ENCODE measurements at places on chromosomes 6 and 20.

GRCh38 chr6:88165844-88166492 is at the start of gene CNR1:
Gene CNR1, minus strand, starts transcription at chr6:88166347. Its CDS starts 21,073 bp downstream, at chr6:88145274.
- DNase-seq: no peak

DNA sequence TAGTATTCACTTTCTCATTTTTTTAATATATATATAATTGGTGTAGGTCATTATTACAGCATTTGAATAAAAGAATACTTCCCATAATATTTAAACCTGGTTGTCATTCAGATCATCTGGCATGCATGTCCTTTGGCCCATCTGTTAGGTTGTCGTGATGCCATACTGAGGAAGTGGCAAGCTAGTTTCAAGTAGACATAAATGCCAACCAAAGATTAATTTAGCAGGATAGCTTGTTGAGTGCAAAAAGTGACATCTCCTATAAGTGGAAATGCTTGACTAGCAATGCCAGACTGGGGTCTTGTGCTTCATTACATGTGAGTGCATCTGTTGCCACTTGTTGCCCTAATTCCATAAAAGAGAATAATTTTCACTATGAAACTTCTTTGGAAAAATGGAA is 1044.7 kb downstream of the GRIK2 start:
- DNase-seq: no peak

DNA sequence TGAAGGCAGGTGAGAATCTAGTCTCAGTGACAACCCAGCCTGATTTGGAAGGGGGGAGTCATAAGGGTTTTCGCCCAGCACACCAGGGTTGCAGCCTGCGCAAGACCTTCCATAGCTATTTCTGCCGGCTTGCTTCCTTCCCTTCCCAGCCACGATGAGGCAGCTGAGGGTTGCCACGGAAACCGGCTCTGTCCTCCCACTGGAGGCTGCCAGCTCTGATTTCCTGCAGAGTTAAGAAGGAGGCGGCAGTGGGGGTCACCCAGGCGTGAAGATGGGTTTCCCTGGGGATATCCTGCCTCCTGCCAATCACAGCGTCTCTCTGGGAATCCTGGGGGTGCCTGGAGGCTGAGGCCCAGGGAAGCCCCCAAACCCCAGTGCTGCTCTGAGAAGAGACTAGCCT is 23.1 kb upstream of the KCNB1 start:
- no peak for DNase-seq

DNA sequence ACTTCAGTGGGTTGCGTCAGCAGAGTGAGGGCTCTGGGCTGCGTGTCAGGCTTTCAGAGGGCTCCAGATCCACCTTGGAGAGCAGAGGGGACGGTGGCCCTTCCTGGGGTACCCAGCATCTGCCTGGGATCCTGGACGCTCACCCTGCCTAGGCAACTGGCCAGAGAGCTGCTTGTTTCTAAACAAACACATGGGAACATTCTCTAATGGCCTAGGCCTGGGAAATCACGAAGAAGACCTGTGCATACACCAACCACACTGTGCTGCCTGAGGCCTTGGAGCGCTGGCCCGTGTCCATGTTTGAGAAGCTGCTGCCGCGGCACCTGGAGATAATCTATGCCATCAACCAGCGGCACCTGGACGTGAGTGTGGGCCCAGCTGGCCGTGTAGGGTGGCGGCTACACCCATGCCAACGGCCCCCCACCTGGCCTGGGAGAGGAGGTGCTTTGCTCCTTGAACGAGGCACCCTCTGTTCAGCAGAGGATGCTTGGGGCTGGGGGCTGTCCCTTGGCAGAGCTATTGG is 32.2 kb downstream of the PYGB start:
- DNase-seq: no peak

- no peak for DNase-seq
Observed at GRCh38 chr6:144171406-144171805, 21.1 kb downstream of the STX11 start.

DNA sequence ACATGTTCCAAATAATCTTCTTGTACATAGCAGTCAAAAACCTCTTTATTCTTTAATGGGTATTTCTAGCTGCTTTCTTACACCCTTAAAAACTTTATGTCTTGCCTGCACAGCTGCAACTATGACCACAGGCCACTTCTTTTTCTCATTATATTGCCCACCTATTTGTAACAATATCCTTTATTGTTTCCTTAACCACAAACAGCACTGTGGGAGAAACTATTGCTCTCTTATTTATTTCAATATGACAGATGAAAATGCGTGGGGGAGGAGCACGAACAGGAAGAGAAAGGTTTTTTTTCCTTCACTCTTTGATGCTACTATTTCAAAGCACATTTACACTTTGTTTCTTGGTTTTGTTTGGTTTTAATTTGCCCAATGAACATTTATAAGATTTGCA is 253.5 kb downstream of the GJA1 start:
- no peak for DNase-seq

GRCh38 chr20:24045621-24046318 is 57.2 kb upstream of the GGTLC1 start:
- DNase-seq: no peak

DNA sequence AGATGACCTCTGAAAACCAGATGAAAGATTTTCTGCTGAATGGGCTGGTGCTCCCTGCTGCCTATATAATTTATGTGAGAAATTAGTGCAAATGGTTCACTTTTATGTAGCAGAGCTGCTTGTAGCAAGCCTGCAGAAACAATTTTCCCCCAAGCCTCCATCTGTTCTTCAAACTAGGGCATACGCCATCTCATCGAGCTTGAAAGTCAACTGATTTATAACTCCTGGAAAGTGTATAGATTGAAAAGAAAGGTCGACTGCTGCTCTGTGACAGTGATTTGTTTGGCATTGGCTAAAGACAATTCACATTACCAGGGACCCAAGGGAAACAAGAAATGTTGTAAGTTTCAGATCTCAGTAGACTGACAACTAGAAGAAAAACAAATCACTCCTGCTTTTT is 93.3 kb downstream of the PACRG start:
- DNase-seq: no peak

GRCh38 chr20:21505161-21505809 is 8.6 kb downstream of the NKX2-2 start:
- peak; percentile 64 for DNase-seq

- no peak for DNase-seq
Observed at GRCh38 chr6:166277892-166278578, 30.2 kb downstream of the PRR18 start.

DNA sequence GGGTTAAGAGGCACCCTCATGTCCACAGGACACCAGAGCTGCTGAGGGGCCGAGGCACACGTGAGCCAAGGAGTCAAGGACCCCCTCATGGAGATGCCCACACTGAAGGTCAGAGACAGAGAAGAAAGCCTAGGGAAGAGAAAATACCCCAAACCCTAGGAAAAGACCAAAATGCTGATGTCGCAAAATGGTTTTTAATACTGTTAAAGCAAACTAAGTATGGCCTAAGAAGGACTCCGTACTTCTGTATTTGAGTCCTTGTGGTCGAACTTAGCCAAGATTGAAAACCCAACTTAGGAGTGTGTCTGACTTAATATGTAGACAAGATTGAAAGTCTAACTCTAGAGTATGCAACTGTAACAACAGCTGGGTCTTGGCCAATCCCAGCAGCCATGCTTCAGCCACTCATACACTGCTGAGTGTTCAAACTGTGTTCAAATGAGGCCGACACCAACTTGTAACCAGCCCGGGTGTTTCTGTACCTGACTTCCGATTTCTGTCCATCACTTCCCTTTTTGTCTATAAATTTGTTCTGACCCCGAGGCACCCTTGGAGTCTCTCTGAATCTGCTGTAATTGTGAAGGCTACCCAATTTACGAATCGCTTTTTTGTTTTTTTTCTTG is 92.6 kb upstream of the AGPAT4 start:
- no peak for DNase-seq

DNA sequence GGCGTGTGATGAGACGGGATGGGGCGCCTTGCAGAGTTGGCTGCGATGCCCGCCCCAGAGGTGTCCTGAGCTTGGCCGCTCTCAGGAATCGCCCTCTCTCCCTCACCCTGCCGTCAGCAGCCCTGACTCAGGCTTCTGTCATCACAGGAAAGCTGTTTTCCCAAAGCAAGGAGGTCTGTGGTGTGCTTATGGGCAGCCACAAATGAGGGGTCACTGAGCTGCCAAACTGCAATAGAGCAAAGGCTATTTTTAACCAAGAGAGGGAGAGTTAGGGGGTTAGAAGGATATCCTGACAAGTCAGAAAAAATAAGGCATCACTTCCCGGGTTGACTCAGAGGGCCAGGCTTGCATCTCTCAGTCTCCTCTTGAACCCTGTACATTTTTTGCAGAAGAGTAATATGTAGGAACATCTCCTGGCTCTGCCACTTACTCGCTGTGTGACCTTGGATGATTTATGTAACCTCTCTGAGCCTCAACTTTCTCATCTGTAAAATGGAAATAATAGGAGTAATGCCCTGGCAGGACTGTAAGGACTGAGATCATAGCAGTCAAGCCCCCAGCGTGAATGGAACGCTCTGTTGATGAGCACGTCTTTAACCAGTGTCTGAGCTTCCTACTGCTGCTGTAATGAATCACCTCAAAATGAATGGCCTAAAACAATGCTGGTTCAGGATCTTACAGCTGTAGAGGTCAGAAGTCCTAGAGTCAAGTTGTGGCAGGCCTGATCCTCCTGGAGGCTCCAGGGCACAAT is 181.9 kb downstream of the NFATC2 start:
- no peak for DNase-seq

- DNase-seq: no peak
Observed at GRCh38 chr20:21102603-21103311, 3.4 kb downstream of the LINC00237 start.

DNA sequence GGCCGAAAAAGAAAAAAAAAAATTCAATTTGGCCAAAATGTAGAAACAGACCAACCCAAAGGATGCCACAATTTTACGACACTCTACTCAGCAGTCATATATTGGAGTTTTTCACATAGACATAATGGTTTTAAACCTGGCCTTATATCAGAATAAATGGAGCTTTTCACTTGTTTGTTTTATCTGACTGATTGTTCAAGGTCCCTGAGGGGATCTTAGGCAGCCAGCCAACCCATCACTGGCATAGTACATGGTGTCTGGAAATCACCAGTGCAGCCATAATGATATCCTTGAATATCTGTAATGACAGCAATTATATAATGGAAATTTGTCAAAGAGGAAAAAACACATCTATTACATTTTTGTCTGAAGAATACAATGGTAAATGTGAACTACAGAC is 96.9 kb downstream of the PRSS35 start:
- DNase-seq: no peak

GRCh38 chr6:164911873-164912580 is 397.4 kb downstream of the C6orf118 start:
- DNase-seq: no peak

DNA sequence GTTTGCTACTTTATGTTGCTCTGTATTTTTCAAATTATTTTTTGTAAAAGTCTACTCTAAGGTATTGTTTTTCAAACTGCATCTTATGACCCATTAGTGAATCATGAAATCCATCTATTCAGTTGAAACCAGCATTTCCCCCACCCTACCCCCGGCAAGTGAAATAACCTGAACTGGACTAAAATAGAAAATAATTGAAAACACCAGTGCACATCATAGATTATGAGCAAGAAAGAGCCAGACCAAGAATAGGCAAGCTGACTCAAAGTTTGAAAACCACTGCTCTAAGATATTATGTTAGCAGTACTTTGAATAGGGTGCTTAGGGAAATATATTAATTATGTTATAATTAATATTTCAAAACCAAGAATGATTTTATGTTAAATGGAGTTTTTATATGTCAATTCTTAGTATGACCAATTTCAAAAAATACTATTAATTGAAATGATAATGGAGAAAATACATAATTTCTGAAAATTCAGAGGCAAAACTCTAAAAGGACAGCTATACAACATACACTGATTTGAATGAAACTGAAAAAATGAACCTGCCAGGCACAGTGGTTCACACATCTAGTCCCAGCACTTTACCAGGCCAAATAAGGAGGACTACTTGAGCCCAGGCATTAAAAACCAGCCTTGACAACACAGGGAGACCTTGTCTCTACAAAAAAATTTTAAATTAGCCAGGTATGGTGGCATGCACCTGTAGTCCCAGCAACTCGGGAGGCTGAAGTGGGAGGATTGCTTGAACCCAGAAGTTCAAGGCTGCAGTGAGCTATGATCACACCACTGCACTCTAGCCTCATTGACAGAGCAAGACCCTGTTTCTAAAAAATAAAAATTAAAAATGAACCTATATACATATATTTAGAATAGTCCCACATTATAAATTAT is 112.0 kb downstream of the CDK19 start:
- no peak for DNase-seq

GRCh38 chr20:59078231-59078630 is 35.6 kb upstream of the PRELID3B start:
- no peak for DNase-seq

DNA sequence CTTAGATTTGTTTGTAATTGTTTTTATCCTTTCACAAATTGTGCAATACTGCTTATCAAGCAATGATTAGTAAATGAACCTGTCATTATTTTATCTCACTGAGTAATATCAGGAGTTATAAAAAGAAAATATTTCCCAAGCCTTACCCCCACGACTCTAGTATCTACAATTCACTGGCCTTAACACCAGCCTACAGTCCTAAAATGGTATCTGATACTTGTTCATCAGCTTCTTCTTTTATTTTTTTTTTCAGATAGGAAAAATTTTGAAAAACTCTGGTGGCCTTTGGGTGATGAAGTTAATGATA is 160.8 kb upstream of the FOXA2 start:
- no peak for DNase-seq

- DNase-seq: no peak
Observed at GRCh38 chr20:90651-91050, 3.2 kb downstream of the DEFB125 start.

GRCh38 chr6:123888771-123889513 is 85.3 kb downstream of the NKAIN2 start:
- no peak for DNase-seq

DNA sequence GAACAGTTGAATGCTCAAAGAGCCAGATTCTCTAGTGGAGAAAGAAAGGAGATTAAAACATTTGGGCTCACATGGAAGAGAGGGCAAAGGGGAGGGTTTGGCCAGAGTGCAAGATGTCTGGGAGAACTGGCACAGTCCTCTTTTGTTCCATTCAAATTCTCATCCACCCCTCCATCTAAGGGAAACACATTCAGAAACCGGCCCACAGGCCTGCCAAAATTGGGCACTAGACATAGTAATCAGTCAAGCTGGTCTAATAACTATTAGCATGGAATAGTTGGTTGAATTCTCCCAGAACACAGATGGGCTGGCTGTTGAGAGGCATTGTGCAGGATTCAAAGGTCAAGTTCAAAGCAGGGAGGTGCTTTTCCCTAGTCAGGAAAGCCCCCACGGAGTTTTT is 341.4 kb upstream of the IRAK1BP1 start:
- DNase-seq: no peak

DNA sequence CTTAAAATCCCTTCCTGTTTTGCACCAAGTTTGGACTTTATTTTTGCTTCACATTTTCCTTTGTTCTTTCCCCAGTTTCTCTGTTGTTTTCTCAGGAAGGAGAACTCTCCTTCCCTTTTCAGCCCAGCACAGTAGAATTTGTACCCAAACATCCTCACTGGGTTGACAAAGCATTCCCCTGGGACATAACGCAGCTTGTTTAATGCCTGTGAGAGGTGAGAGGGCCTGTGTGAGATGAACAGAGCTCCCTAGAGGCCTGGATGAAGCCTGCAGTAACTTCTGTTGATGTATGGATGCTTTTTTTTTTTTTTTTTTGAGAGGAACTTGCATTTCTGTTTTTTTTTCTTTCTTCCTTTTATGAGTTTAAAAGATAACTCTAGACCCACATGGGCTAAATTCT is 104.9 kb upstream of the SLC22A23 start:
- no peak for DNase-seq
